Activated naive CD8-positive, alpha-beta T cell treated with anti-CD3 and anti-CD28 coated beads, Interleukin-2, amount 10 ng/mL, durations not matched to agents 7 days and 5 days (primary cell): ENCODE measurements at places on chromosomes 2 and 18. TPM values are rescaled to one million over a fixed set of nuclear protein-coding genes. Genes with fewer than 3 reads are reported as not detected.

- DNase-seq: no peak
These were observed 137.8 kb downstream of the LNPK start for GRCh38 chr2:175864137-175864850.

DNA sequence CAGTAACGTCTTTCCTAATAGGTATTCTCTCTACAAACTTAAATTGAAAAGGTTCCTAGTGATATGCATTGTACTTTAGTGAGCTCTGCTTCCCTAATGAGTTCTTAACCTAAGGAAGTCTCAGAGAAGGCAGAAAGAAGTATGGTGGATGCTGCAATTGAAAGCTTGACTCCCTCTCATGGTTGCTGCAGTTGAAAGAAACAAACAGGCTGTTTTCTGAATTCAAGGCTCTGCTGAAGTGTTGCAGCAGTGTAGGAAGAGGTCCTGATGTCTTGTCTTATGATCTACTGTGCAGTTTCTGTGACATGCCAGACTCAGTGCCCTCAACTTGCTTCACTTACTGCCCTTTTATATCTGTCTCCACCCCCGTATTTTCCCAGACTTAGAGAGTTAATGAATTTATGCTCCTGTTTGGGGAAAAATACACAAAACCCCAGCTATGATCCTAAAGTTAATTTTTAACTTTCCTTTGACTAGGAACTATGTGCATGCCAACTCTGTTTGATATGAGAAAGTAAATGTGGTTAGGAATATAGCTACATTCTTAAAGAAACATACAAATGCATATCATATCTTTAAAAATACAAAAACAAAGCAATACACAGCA is 655.3 kb upstream of the FAM98A start:
- DNase-seq: no peak

GRCh38 chr2:120477831-120478481 is 132.0 kb downstream of the INHBB start:
- DNase-seq: no peak

GRCh38 chr2:174697255-174697654 is 67.0 kb downstream of the CHRNA1 start:
- DNase-seq: peak; percentile 51

- peak; percentile 47 for DNase-seq
These were observed 87.0 kb downstream of the EPB41L3 start for GRCh38 chr18:5456577-5457461.

GRCh38 chr2:72289736-72290135 is 142.1 kb upstream of the CYP26B1 start:
- DNase-seq: no peak

DNA sequence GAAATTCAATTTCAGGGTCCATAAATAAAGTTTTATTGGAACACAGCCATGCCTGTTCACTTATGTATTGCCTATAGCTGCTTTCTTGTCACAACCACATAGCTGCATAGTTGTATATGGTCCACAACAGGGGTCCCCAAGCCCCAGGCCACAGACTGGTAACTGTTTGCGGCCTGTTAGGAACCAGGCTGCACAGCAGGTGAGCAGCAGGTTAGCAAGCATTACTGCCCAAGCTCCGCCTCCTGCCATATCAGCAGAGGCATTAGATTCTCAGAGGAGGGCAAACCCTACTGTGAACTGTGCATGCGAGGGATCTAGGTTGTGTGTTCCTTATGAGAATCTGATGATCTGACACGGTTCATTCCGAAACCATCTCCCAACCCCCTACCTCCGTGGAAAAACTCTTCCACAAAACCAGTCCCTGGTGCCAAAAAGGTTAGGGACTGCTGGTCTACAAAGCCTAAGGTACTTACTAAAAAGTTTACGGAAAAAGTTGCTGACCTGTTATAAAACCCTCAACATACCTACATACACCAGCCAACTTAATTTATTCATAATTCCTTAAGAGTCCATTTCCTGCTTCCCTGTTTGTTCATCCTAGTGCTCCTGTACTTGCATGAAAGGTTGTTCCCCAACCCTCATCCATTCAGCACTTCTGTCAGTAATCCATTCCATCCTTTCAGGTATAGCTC is 40.1 kb downstream of the NDUFAF7 start:
- no peak for DNase-seq

GRCh38 chr2:65511306-65511705 is 78.9 kb upstream of the SPRED2 start:
- DNase-seq: no peak

DNA sequence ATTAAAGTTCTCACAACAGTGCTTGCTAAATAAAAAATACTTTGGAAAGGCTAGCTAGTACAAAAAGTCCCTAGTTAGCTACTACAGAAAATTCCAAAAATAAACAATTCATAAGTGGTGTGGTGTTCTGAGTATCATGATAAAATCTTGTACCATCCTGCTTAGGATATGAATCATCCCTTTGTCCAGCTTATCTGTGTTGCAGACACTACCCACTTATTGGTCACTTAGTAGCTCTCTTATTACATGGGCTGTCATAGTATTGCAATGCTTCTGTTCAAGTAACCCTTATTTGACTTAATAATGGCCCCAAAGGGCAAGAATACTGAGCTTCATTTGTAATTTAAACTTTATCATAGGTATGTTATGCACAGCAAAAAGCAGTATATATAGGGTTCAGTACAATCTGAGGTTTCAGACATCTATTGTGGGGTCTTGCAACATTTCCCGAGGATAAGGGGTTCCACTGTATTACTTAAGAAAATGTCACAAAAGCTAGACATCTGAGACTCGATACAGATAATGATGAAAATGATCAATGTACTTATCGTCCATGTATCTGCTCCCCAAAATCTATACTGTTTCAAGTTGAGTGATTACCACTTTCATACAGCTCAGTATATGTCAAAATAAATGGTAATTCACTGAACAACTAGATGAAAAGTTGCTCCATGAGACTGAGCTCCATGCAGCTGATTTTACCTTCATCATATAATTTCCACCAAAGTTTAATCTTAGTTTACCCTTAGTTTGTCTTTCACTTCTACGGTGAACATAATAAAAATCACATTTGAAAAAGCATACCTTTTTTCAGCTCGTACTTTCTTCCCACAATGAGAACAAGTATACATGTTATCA is 93.8 kb downstream of the C2orf74 start:
- DNase-seq: no peak

DNA sequence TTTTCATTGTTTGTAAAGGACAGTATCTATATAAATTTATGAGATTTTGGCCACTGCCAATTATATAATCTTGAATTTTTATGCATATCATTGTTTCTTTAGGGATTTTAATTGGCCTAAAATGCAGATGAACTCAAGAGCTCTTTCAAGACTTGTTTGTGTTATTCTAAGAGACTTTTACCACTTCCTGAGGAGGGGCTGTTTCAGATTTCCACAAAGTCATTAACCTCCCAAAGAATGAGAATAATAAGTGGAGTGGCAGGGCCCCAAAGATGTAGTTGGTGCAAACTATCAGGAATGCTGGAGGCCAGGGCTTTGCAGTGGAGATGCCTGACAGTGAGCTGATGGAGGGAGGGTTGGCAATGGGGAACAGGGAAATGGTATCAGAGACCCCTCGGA is 15.5 kb upstream of the ACVR1 start:
- DNase-seq: no peak

GRCh38 chr2:20584399-20585358 is 66.2 kb downstream of the HS1BP3 start:
- DNase-seq: no peak

DNA sequence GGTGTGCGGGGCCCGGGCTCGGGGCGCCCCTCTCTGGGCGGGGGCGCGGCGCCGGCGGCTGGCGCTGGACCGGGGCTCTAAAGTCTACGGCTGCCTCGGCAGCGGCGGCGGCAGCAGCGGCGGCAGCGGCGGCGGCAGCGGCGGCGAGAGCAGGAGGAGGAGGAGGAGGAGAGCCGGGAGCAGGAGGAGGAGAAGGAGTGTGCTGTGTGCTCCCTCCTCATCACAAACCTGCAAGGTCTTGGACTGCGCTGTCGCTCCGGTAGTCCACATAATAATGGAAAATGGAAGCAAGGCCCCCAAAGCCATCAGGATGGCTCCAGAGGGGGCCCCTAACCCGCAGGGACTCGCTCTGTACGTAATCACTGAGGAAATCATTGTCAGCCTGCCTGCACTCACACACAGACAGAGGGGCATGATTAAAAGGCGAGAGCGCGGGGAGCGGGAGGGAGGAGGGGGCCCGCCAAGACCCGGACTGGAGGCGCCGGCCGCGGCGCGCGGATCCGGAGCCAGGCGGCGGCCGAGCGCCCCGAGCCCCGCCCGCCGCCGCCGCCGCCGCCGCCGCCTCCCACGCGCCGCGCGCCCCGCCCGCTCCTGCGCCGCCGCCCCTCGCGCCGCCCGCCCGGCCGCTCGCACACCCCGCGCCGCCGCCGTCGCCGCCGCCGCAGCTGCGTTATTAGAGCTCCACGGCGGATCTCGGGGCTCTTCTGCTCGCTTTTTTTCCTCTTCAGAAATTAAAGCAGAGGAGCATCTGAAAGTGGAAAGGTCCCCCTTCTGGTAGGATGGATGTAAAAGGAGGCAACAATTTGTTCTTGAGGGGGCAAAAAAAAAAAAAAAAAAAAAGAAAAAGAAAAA is at the start of gene ZNF521:
TSS of gene ZNF521 (minus strand) at position 390 of the 852 bp plus-strand sequence. CDS start 1,220 bp downstream, outside the sequence.
- peak; percentile 56 for DNase-seq

Gene ST8SIA5
- total RNA-seq: not detected

Gene C2orf78
- total RNA-seq: not detected

Gene CHRNG
- not detected for total RNA-seq

Gene SERPINB3
- total RNA-seq: not detected

Gene UGT1A10
- total RNA-seq: not detected

Gene AKAIN1
- not detected for total RNA-seq
